Large intestine (tissue), 12 donors: ENCODE measurements at places on chromosomes 5 and 9. TPM values are rescaled to one million over a fixed set of nuclear protein-coding genes. Genes with fewer than 3 reads are reported as not detected.

DNA sequence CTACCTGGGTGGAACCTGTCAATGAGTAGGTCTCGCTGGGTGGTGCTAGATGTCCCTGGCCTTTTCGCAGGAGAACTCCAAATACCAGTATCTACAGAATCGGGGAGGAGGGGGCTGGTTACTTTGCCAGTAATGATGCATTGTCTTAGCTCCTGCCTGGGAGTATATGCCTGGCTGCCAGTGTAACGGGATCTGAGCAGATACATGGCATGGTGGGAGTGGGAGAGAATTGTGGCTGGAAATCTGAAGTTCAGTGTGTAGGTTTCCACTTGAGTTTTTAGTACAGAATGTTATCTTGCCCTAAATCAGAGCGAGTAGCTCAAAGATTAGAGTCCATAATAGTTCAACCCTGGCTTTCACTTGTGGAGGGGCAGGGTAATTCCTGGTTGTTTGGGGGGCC lies 38.0 kb upstream of the FANCC start:
- DNase-seq: no peak

The FGD3 gene
- 7.2 TPM for polyA plus RNA-seq

GRCh38 chr5:79850316-79850822 lies 140.7 kb downstream of the MTX3 start:
- no peak for DNase-seq

The SLC25A2 gene
- 0.04 TPM for polyA plus RNA-seq

The KLHL3 gene
- 7.2 TPM for polyA plus RNA-seq

- DNase-seq: no peak
Observed at GRCh38 chr9:94802251-94802650, 75.8 kb downstream of the AOPEP start.

The LCN6 gene
- 2.8 TPM for polyA plus RNA-seq

The GPR151 gene
- polyA plus RNA-seq: 0.04 TPM

- peak; percentile 59 for DNase-seq
Observed at GRCh38 chr9:84315278-84315877, 25.2 kb downstream of the SLC28A3 start.

- DNase-seq: no peak
Observed at GRCh38 chr5:41748631-41749030, 121.6 kb downstream of the OXCT1 start.

DNA sequence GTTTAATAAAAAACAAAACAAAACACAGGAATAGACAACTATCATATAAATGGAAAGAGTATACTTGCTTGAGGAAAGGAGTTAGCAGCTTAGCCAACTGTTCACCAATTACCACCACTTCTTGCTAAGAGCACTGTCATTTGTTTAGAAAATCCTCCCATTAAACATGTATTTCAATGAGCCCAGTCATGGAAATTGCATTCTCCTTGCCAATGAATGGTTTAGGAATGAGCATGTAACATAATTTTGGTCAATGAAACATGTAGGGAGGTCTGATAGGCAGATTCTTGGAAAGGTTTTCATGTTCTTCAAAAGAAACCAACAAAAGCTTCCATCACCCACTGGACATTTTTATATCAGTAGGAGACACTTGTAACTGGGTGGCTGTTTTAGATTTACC lies 502.8 kb upstream of the PAPPA start:
- DNase-seq: no peak

The STPG3 gene
- polyA plus RNA-seq: 3.4 TPM

DNA sequence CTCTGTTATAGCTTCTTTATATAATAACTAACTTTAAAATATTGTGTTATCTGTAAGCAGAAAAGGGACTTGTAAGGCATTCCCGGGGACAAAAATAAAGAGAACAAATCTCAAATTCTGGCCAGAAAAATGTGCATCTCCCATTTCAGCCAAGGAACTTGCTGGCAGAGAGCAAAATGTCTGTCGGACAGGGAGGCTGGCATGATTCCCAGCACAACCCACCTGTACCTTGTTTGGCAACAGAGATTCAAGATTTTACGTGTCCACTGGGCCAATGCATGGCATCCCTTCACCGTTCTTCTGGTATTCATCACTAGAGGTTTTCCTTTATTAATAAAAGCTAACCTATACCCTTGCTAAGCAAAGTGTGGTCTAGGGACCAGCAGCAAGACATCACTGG lies 566.6 kb downstream of the PSAT1 start:
- DNase-seq: no peak

DNA sequence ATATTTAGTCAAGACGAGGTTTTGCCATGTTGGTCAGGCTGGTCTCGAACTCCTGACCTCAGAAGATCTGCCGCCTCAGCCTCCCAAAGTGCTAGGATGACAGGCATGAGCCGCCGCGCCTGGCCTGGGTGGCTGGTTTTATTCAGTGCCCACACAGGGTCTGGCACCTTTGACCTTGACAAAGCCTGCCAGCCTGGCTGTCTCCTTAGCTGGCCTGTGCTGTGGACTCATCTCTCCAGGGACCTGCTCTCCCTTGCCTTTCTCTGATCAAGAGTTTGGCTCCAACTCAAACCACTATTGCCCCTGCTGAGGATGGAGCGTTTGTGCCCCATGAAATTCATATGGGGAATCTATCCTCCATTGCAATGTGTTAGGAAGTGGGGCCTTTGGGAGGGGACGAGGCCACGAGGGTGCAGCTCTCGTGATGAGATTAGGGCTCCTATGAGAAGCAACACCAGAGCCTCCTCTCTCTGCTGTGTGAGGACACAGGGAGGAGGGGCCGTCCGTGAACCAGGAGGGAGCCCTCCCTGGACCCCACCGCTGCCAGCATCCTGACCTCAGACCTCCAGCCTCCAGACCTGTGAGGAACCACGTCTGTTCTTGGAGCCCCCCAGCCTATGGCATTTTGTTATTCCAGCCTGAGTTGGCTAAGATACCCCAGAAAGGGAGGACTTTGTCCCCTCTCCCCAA lies 45.0 kb downstream of the MRPL36 start:
- no peak for DNase-seq

- DNase-seq: no peak
Observed at GRCh38 chr9:129894120-129894823, 59.0 kb downstream of the USP20 start.

- no peak for DNase-seq
Observed at GRCh38 chr9:117742131-117742530, 37.9 kb downstream of the TLR4 start.

GRCh38 chr9:20307621-20308020 lies 314.7 kb downstream of the MLLT3 start:
- DNase-seq: no peak

- no peak for DNase-seq
Observed at GRCh38 chr9:89419978-89420394, 77.9 kb downstream of the SEMA4D start.

DNA sequence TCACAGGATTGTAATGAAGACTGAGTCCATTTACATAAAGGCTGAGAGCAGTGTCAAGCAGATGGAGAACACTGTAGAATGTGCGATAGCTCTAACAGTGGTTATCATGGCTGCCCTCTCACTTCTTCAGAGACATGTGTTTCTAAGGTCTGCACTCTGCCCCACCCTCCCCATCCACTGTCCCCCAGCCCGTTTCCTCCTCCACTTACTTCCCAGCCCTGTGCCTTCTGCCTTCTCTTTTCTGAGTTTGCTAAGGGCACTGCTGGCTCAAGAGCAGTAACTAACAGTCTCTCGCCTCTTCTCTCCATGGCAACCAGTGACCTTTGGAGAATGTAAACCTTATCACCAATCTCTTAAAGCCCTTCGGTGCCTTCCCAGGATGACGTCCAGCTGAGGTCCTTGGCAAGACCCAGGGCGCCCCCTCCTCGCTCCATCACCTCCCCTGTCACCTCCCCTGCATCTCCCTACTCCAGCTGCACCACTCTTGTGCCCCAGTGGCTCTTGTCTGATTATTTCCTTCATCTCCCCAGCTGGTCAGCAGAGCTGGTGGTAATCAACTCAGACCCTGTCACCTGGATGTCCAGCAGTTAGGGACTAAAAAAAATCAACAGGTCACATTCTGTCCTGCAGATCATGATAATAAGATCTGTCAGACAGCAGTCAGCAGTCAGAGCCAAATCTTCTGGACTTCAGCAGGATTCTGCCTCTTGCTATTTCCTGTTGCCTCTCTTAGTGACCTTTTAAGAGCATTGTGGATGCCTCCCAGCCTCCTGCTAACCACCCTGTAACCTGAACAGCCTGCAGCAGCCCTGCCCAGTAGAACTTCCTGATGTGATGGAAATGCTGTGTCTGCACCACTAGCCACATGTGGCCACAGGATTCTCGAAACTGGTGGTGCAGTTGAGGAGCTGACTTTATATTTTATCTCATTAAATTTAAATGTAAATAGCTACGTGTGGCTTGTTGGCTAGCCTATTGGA lies 9.0 kb downstream of the FXN start:
- no peak for DNase-seq

DNA sequence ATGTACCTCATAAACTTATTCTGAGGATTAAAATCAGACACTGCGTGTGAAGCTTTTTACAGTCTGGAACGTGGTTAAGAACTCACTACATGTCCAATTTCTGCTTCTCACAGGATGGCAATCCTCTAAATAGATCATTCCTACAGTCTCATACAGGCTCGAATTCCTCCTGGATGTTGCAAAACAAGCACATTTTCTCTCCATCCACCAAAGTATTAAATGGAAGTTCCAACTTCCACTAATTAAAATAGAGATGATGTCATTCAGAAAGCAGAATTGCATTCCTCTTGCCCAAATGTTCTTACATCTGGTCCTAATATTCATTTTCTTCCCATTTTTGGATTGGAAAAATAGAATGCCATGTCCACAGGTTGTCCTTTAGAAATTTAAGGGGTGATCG lies 145.5 kb upstream of the PCA3 start:
- DNase-seq: no peak

DNA sequence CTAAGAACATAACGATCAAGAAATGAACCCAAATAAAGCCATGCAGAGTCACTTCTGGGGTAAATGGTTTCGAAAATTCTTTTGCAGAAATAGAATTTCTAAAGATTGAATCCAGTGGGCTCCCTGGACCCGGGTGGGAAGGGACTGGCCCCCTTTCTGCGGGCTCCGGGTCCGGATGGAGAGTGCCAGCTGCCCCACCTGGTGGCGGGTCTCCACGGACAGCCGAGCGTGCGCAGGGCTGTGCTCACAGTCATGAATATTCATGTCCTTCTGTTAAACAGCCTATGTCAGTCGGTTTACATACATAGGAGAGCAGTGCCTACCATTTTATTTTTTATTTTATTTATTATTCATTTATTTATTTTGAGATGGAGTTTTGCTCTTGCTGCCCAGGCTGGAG lies 4.7 kb upstream of the PPP1R26 start:
- DNase-seq: no peak

The IL4 gene
- polyA plus RNA-seq: not detected

The FAM120A gene
- polyA plus RNA-seq: 80.8 TPM

DNA sequence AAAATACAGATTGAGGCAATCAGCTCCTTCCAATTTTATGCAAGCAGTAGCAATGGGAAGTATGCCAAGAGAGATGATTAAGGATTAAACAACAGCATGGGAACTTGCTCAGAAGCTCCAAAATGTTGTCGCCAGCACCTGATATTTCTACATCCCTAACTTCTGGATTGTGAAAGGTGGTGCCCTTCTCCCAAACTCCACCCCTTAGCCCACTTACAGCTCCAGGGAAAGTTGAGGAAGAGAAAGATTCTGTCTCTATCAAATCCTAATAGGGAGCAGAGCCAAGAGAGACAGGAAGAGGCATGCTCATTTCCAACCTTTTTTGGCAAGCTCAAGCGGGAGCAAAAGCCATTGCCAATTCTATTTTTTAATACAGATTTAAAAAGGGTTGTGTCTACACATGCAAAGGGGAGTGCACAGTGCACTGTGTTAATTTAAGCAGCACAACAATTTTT lies 92.4 kb upstream of the NR3C1 start:
- peak; percentile 24 for DNase-seq

GRCh38 chr9:88391921-88392320 lies 3.7 kb downstream of the SPIN1 start:
- no peak for DNase-seq

GRCh38 chr9:90065851-90066250 lies 461.0 kb downstream of the GADD45G start:
- no peak for DNase-seq

- DNase-seq: no peak
Observed at GRCh38 chr9:87338088-87338989, 159.3 kb upstream of the DAPK1 start.

- DNase-seq: no peak
Observed at GRCh38 chr5:150209099-150209635, 19.3 kb downstream of the SLC6A7 start.
